ENCODE measurements at places on chromosomes 13 and 19.

GRCh38 chr19:48755787-48756186 lies 463 bp downstream of the FGF21 start:
- no peak for DNase-seq

GRCh38 chr19:14769201-14769600 lies 9.2 kb downstream of the ADGRE2 start:
- DNase-seq = no peak

DNA sequence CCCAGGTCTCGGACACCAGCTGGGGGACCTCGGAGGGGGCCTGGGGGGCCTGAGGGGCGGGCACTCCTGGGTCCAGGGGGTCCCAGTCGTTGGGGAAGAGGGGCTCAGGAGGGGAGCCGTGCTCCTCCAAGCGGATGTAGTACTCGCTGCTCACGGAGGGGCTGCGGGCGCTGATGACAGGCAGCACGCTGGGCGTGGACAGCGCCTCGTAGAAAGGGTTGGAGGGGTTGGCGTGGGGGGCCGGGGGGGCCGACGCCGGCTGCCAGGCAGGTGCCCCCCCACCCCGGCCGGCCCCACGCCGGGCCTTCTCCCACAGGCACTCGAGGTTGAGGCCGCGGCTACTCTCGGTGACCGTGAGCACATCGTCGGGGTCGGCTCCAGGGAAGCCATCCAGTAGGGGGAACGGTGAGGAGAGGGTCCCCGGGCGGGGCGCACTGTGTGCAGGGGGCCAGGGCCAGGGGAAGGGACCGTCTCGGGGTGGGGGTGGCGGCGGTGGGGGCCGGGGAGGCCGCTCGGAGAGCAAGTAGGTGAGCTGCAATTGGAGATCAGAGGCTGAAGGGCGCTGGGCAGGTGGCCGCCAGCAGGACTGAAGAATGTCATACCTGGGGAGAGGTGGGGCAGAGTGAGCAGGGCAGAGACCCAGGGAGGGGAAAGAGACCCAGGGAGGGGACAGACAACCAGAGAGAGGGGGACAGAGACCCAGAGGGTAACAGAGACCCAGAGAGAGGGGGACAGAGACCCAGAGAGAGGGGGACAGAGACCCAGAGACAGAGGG lies 12.1 kb downstream of the LMTK3 start:
- no peak for DNase-seq

GRCh38 chr13:50722440-50723125 lies 120.9 kb downstream of the DLEU7 start:
- no peak for DNase-seq

GRCh38 chr19:55958356-55958755 lies 10.7 kb downstream of the NLRP8 start:
- no peak for DNase-seq

GRCh38 chr19:41355802-41356201 lies 2.1 kb upstream of the TGFB1 start:
- no peak for DNase-seq

DNA sequence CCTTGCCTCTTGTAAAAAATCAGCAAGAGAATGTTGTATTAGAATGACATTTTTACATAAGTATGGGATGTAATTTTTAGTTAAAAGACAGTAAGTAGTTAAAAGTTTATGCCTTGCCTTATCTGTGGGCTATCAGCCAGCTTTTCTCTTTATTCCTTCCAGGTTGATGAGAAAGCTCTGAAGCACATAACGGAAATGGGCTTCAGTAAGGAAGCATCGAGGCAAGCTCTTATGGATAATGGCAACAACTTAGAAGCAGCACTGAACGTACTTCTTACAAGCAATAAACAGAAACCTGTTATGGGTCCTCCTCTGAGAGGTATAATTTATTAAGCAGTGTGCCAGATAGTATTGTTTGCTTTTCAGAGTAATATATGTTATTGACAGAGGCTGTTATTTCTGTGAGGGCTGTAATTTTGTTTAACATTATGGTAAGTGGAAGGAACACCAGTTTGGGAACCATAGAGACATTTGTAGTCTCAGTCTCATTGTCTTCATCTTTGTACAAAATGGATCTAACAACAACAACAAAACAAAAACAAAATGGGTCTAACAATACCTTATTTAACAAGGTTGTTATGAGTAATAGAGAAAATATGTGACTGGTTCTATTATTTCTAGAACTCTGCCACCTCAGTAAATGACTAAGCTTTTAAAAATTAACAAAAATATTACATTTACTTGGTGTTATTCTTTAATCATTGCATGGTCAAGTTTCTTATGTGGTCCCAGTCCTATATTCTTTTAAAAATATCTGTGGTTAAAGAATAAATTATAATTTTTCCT lies 112.8 kb downstream of the TDRD3 start:
- DNase-seq = no peak

- no peak for DNase-seq
Observed at GRCh38 chr19:17479325-17479791, 9.0 kb downstream of the SLC27A1 start.

- no peak for DNase-seq
Observed at GRCh38 chr19:35110974-35111373, 4.6 kb upstream of the FXYD3 start.

DNA sequence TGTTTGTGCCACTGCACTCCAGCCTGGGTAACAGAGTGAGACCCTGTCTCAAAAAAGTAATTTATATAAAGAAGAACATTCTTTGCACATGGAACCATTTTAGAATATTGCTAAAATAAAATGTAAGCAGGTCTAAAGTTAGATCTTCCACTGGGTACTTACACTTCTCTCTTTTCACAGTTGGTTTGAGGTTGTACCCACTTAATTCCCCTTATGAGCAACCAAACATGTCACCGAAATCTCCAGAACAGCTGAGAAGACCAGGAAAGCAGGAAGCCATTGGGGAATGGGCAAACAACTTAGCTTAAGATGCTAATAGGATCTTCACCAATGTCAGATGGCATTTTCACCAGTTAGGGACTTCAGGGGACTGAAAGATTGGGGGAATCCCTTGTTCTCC lies 18.8 kb downstream of the NLRP4 start:
- no peak for DNase-seq

DNA sequence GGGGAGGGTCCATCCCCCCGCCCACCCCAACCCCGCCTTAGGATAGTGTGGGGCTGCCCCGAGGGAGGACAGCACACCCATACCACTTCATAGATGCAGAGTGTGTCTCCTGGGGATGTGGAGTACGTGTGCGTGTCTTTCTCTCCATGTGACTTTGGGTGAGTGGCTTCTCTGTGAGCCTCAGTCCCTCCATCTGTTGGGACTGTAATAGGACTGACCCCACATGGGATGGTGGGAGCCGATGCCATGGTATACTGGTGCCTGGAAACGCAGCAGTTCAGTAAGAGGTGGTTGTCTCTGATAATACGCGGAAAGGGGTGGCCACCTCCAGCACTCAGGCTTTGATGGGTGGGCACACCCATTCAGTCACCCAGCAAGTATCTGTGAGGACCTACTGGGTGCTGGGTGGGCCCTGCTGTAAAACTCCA lies 816 bp upstream of the PRKD2 start:
- no peak for DNase-seq

DNA sequence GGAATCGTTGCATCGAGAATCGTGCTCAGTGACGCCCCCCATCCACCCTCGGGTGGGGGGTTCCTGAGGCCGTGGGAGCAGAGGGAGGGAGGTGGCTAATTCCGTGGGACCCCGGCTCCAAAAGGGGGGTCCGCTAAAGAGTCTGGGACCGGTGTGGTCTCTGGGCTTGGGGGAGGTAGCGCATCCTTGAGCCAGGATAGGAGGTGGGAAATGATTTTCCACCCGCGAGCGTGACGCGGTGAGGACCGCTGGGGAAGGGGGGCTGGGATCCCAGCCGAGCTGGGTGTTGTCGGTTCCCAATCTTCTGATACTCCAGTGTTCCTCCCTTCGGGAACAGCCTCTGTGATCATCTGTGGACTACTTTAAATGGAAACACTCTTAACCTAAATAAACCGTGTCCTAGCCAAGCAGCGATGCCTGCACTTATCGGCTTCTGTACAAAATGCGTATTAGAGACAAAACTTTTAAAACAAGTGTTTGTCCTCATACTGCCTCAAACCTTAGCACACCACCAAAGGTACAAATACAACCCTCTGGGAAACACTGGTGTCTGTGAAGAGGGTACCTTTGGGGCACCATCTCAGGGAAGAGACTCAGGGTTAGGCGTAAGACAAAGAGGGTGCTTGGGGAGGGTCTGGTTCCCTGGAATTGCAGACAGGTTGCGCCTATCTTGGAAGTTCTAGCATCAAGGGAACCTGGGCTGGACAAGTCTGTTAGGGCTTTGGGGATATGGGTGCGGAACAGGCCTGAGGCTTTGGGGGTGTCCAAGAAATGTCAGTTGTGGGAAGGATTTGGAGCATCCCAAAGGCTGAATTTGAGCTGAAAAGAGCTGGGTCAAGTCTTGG lies 16.0 kb downstream of the KCNC3 start:
- no peak for DNase-seq

DNA sequence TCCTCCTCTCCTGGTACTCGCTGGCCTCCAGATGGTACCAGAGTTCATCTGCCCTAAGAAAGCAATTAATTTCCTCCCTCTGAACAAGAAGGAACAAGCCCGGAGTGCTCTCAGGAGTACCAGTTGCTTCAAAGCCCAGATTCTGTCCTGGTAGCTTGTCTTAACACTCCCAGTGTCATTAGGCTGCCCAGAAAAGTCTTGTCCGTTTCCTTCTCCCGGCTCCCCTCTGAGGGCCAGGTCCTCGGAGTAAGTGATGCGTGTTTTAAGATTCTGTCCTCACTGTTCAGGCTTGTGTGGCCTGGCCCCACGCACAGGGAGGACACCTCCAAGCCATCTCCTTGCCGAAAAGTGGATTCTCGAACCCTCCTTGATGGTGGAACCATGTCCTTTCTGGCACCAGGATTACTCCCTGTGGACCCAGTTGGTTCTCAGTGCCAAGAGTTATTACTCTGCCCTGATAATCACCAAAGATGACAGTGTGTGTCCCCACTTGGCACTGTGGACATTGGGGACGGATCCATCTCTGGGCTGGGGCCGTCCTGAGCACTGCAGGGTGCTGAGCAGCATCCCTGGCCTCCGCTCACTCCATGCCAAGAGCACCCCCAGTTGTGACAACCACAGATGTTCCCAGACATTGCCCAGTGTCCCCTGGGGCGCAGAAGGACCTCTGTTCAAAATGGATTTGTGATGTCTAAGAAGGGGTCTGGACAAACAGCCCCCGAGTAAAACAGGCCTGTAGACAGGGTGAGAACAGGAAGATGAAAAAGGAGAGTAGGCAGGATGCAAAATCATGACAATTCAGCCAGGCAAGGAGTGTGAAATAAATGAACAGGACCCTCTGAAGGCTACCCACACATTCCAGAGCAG lies 52.4 kb downstream of the RFX2 start:
- DNase-seq = no peak

DNA sequence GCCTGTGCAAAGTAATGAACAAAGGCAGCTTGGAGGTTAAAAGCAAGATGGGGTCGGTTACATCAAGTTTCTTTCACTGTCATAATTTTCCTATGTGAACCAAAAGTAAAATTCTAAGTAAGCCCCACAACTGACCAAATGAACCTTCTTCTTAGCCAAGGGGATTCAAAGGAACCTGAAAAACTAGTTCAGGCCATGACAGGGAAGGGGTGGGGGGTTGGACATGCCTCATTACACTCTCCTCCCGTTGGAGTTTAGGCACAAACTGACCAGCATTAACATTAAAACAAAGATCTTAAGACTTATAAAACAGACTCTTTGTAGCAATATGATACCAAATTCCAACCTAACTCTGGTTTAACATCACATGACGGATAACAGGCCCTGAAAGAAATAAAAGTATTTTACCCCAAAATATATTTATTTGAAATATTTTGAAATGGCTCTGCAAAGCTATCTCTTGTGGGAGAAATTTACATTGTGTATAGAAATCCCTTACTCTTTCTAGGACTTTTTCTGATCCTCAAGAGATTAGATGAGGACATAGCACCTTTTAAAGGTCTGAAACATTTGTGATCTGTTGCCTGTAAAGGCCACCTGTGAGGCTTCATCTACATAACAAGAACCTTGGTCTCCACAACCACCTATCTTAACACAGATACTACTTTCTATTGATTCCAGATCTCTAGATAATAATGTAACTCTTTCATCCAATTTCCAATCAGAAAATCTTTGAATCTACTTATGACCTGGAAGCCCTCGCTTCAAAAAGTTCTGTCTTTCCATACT lies 1829.0 kb upstream of the MIR17HG start:
- no peak for DNase-seq

GRCh38 chr19:17687857-17688784 lies at the start of gene UNC13A:
UNC13A (minus strand) TSS chr19:17688354; CDS start chr19:17688199, 155 bp downstream.
- DNase-seq = peak; percentile 38

DNA sequence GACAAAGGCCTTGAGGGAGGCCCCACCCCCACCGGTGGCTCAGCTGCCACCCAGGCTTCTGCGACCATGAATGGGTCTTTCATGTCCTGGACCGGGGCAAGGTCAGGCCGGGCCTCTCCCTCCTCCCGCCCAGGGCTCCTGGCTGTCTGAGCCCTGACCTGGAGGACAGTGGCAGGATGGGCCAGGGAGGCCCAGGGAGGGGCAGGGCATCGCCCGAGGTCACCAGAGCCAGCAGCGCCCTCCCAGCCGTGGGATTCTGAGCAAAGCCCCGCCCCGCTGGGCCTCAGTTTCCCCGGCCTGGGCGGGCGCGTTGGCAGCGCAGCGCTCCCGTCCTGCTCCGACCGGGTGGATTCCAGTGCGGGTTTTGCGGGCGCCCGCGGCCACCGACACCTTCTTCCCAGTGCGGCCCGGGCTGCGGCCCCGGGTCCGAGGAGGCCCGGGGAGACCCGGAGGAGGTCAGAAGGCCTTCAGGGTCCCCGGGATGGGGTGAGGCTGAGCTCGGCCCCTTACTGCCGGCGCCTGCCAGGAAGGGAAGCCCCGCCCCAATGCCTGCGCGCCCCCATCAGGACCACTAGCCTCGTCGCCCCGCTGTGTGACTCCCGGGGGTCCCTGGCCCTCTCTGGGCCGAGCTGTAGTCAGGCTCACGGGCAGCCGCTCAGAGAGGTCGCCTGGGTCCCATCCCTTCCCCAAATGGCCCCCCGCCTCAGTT lies 24.6 kb upstream of the SEMA6B start:
- DNase-seq = no peak

- DNase-seq = no peak
Observed at GRCh38 chr19:17889609-17890214, 18.0 kb downstream of the SLC5A5 start.

Measured in CD8-positive, alpha-beta T cell (primary cell).